ENCODE measurements at places on chromosomes 4 and X. TPM values are rescaled to one million over a fixed set of nuclear protein-coding genes. Genes with fewer than 3 reads are reported as not detected.

- H3K27ac ChIP-seq = no peak overlapping the region
- H3K4me1 ChIP-seq = no peaks in the 10 kb centered on the region
- no peak overlapping the region for H3K4me3 ChIP-seq
- H3K27me3 ChIP-seq = no peaks in the 10 kb centered on the region
Observed at GRCh38 chrX:109475174-109475891, 6.6 kb downstream of the GUCY2F start.

DNA sequence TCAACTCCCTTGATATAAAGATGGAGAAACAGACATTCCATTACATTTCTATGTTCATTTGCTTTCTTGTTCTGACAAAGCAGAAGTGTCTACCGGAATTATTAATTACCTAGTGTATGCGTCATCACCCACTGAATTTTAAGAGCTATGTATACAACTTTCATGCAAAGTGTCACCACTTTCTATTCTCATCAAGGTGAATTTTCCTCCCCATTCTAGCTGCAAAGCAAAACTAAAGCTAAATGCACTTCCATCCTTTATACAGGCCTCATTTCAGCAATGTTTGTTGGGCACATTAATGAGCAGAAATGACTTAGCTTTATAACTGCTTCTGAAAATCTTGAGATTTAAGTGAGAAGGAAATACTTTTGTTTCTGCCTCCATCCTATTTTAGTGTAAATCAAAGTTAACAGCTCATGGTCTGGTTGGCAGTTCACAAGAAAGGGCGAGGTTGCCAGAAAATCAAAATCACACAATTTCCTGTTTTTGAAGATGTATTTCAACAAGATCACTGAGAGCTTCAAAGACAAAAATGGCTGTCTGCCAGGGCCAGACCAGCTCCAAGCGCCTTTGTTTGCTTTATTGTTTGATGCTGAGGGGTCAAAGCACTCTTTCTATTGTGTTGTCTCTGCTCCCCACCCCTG is 7.2 kb upstream of the FAM9C start:
- H3K4me1 ChIP-seq = peaks cover 60% of the 10 kb centered on the region
- peaks cover 25% of the 10 kb centered on the region for H3K36me3 ChIP-seq
- H3K4me3 ChIP-seq = no peak overlapping the region
- no peaks in the 10 kb centered on the region for H3K27me3 ChIP-seq
- peak; percentile 25 for DNase-seq

TMEM165 gene
- total RNA-seq = 68.7 TPM

- H3K27me3 ChIP-seq = no peaks in the 10 kb centered on the region
- no peak overlapping the region for H3K4me3 ChIP-seq
- no peaks in the 10 kb centered on the region for H3K36me3 ChIP-seq
- no peak for DNase-seq
Observed at GRCh38 chrX:22246620-22247019, 26.1 kb upstream of the CBLL2 start.

DNA sequence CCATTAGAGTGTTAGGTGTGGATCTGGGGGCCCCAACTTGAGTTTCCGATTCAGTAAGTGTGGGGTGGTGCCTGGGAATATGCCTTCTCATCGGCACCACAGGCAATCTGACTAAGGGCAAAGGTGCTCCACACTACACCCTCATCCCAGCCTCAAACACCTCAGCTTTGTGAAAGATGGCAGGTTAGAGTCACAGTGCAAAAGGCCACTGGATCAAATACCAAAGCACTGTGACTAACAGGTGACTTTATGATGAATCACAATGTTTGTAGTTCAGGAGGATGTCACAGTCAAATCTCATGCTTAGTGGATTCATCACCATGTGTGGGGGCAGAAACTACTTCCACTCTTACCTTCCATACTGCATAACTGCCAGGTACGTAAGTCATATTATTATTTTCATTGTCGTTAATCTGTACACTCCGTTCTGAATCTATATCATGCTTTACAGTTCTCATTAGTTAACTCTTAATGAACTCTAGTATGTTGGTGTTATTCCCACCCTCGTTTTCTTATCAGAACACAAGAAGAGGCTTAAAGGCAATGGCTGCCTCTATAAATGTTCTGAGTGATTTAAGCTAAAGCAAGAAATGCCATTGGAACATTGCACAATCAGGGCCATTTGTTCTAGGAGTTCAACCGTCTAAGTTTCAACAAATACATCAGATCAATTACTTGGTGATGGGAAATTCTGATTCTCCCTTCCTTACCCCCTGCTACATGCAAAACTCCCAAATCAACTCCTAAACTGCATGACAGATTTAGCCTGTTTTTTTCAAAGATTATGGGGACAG is 50.2 kb downstream of the PRKG2 start:
- H3K4me3 ChIP-seq = no peak overlapping the region
- H3K36me3 ChIP-seq = no peaks in the 10 kb centered on the region
- H3K4me1 ChIP-seq = no peaks in the 10 kb centered on the region
- H3K27ac ChIP-seq = no peak overlapping the region
- no peaks in the 10 kb centered on the region for H3K27me3 ChIP-seq

CXCL11 gene
- not detected for total RNA-seq

- H3K36me3 ChIP-seq = peaks cover 11% of the 10 kb centered on the region
- peak overlapping the region; percentile 84 for H3K27ac ChIP-seq
- no peak overlapping the region for H3K4me3 ChIP-seq
- H3K4me1 ChIP-seq = peaks cover 44% of the 10 kb centered on the region
- DNase-seq = peak; percentile 21
- H3K27me3 ChIP-seq = no peaks in the 10 kb centered on the region
Observed at GRCh38 chr4:184281231-184282139, 63.8 kb upstream of the ENPP6 start.

CT83 gene
- not detected for total RNA-seq

- peaks cover 2% of the 10 kb centered on the region for H3K27me3 ChIP-seq
- H3K27ac ChIP-seq = no peak overlapping the region
- H3K4me1 ChIP-seq = no peaks in the 10 kb centered on the region
- DNase-seq = no peak
Observed at GRCh38 chr4:123317211-123317610, 79.4 kb upstream of the SPRY1 start.

CACNA1F gene
- 0.11 TPM for total RNA-seq

DNA sequence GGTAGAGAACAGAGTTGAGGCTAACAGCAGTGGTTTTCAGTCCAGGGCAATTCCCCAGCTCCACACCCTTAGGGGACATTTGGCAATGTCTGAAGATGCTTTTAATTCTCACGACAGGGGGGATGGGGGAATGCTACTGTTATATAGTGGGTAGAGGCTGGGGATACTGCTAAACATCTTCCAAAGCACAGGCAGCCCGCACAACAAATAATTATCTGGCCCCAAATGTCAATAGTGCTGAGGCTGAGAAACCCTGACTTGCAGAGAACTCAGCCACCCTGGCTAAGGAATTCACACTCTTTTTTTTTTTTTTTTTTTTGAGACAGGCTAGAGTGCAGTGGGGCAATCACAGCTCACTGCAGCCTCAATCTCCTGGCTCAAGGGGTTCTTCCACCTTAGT is 60.6 kb downstream of the POLR2B start:
- no peaks in the 10 kb centered on the region for H3K4me1 ChIP-seq
- no peak overlapping the region for H3K4me3 ChIP-seq
- DNase-seq = no peak

DNA sequence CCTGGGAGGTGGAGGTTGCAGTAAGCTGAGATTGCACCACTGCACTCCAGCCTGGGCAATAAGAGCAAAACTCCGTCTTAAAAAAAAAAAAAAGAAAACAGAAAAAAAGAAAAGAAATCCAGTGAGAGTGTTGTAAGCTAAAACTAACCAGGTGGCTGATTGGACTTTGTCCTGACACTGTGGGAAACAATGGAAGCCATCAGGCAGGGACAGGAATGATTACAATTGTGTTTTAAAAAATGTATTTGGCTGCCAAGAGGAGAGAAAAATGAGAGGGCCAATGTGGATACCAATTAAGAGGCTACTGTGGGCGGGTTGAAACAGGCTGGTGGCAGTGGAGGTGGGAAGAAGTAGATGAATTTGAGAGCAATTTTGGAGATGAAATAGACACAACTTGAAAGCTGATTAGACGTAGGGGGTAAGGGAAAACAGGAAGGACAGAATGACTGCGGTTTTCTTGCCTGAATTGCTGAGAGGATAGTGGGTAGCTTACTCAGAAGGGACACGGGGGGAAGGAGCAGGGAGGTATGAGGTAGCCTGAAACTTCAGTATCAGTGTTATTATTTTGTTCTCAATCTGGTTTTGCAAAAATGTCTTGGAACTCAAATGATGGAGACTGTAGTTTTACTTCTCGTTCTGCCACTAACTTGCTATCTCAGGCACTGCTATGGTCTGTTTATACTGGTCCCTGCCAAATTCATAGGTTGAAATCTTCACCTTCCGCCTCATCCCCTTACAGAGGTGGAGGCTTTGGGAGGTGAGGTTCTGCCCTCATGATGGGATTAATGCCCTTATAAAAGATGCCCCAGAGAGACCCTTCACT is 45.6 kb upstream of the CHRNA9 start:
- peak overlapping the region; percentile 89 for H3K27ac ChIP-seq
- no peaks in the 10 kb centered on the region for H3K27me3 ChIP-seq
- peaks cover 46% of the 10 kb centered on the region for H3K4me1 ChIP-seq
- peak; percentile 31 for DNase-seq
- peaks cover 2% of the 10 kb centered on the region for H3K36me3 ChIP-seq
- H3K4me3 ChIP-seq = peak overlapping the region; percentile 42

PFKFB1 gene
- total RNA-seq = 0.61 TPM

DNA sequence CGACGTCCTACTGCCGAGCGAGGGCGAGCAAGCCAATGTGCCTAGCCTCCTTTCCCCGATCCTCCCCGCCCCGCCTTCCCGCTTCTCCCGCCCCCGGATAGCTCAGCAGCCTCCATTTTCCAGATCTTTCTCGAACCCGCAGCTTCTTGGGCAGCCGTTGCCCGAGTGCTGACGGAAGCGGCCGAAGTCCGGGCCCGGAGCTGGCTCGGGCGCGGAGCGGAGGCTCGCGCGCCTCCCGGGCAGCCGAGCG is 172 bp upstream of the HSPA4L start:
- H3K27ac ChIP-seq = no peak overlapping the region
- H3K4me3 ChIP-seq = peak overlapping the region; percentile 78
- peaks cover 5% of the 10 kb centered on the region for H3K36me3 ChIP-seq
- H3K4me1 ChIP-seq = peaks cover 19% of the 10 kb centered on the region
- peaks cover 56% of the 10 kb centered on the region for H3K27me3 ChIP-seq

DNA sequence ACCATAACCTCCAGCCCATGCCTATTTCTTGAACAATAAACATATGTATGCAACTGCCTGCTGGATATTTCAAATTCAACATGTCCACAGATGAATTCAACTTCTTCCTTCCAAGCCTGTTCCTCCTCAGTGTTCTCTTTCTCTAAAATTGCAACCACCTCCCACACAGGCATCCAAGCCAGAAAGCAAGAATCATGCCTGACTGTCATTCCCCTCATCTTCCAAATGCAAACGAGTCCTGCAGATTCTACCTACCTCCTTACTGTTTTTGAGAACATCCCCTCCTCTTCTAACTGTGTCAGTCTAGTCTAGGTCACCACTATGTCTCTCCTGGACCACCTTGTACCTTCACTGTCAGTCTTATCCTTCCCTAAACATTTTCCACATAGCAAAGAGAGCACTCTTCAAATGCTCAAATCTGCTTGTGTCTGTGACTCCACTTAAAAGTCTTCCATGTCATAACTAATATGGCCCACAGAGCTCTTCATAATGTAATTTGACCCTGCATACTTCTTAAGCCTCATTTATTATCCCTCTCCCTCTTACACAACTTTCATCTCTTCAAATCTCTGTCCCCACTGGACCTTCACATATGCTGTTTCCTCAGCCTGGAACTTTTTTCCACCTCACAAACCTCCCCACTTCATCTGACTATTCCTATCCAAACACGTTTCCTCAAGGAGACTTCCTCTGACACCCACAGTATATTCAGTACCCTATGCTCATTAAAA is 25.7 kb downstream of the MAPK10 start:
- no peaks in the 10 kb centered on the region for H3K27me3 ChIP-seq
- H3K4me1 ChIP-seq = no peaks in the 10 kb centered on the region
- no peaks in the 10 kb centered on the region for H3K36me3 ChIP-seq
- no peak overlapping the region for H3K27ac ChIP-seq
- no peak overlapping the region for H3K4me3 ChIP-seq

GRCh38 chr4:6658209-6658595 is 17.7 kb downstream of the MRFAP1 start:
- peaks cover 18% of the 10 kb centered on the region for H3K4me1 ChIP-seq
- no peaks in the 10 kb centered on the region for H3K36me3 ChIP-seq
- peaks cover 27% of the 10 kb centered on the region for H3K27me3 ChIP-seq
- H3K4me3 ChIP-seq = peak overlapping the region; percentile 36
- no peak for DNase-seq
- H3K27ac ChIP-seq = no peak overlapping the region

- DNase-seq = no peak
- no peaks in the 10 kb centered on the region for H3K4me1 ChIP-seq
- H3K4me3 ChIP-seq = no peak overlapping the region
- no peak overlapping the region for H3K27ac ChIP-seq
- no peaks in the 10 kb centered on the region for H3K27me3 ChIP-seq
Observed at GRCh38 chrX:29687687-29688086, 527.7 kb upstream of the MAGEB2 start.

TBX22 gene
- total RNA-seq = not detected

GRCh38 chr4:85837439-85837733 is 362.4 kb downstream of the ARHGAP24 start:
- H3K27me3 ChIP-seq = no peaks in the 10 kb centered on the region
- DNase-seq = no peak
- no peak overlapping the region for H3K27ac ChIP-seq
- H3K4me3 ChIP-seq = no peak overlapping the region
- no peaks in the 10 kb centered on the region for H3K36me3 ChIP-seq

DNA sequence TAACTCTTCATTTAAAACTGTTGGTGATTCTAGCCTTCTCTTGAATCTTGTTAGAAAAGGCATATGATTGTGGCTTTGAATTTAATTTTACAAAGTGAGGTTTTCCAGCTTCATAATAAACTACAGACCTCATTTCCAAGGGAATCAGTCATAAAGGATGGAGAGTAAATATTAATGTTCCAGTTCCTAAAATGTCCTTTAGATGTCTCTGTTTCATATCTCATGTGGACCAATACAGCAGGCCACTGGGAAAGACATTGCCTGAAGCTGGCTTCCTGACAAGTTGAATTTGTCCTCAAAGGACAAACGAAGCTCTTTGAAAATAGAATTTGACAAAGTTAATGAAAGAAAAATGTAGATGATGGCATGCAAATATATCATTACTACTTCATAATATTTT is 125.4 kb downstream of the ZNF330 start:
- H3K27me3 ChIP-seq = peaks cover 9% of the 10 kb centered on the region
- H3K4me1 ChIP-seq = no peaks in the 10 kb centered on the region
- H3K36me3 ChIP-seq = no peaks in the 10 kb centered on the region
- no peak overlapping the region for H3K27ac ChIP-seq
- no peak for DNase-seq

- no peak overlapping the region for H3K27ac ChIP-seq
- H3K4me1 ChIP-seq = no peaks in the 10 kb centered on the region
- no peaks in the 10 kb centered on the region for H3K36me3 ChIP-seq
- H3K27me3 ChIP-seq = no peaks in the 10 kb centered on the region
Observed at GRCh38 chr4:136931781-136932180, 600.5 kb downstream of the PCDH18 start.

Measured in activated CD8-positive, alpha-beta T cell treated with anti-CD3 and anti-CD28 coated beads, Interleukin-2, amount 10 ng/mL, durations not matched to agents 7 days and 5 days (primary cell).